ENCODE measurements at places on chromosomes 2 and 18.

GRCh38 chr2:112085916-112086669 is 31.0 kb downstream of the TMEM87B start:
- no peak for DNase-seq

DNA sequence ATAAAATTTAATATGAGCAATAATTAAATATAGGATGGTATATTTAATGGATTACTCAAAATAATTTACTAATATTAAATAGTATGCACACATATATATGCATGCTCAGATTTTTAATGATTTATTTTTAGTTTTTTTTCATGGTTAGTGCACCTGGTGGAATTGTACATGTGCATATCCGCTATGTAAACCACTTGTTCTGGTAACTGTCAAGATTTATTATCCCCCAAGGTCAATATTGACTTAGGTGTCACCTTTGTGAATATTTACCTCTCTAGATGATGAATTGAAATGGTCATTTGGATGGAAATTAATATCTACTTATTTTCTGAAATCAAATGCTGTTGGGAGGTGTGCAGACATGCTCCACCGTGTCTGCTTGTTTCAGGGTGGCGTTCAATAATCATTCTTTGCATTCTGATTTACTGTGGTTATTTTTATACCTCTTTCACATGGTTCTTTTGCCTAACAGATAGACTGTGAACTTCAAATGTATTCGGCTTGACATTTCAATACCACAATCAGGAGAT is 14.7 kb downstream of the CNTNAP5 start:
- DNase-seq = no peak

DNA sequence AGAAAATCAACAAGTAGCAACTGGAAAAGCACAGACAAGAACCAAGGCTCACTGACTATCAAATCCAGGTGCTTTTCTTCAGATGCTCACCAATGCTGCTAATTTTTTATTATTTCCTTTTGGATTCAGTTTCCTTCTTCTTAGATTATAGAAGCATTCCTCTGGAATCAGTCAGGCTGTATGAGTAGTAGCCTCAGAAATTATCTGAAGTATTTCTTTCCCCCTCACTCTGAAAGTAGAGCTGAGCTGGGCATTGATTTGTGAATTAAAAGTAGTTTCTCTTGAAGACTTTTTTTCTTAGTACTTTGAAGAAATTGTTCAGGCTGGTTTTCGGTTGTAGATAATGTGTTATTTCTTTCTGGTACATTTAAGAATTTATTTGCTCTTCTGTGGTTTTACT is 273.7 kb downstream of the NOL4 start:
- no peak for DNase-seq

GRCh38 chr2:68157002-68157401 is 686 bp upstream of the PNO1 start:
- DNase-seq = no peak

GRCh38 chr2:144905956-144906355 is 386.0 kb upstream of the ZEB2 start:
- no peak for DNase-seq

Measured in NCI-H2227 treated with DMSO at 0.1 percent for 48 hours (cell line).